HT-29 (cell line): ENCODE measurements at places on chromosomes 1 and 21. TPM values are rescaled to one million over a fixed set of nuclear protein-coding genes. Genes with fewer than 3 reads are reported as not detected.

Gene LCE1E
- total RNA-seq: 3.0 and 5.2 TPM in 2 replicates

Gene ATP5PB
- total RNA-seq: 282 and 311 TPM in 2 replicates

Gene CACNA1S
- total RNA-seq: not detected in 2 replicates

Gene RIPK4
- total RNA-seq: 54.3 and 60.9 TPM in 2 replicates

Gene TCEA3
- 2.1 and 2.3 TPM in 2 replicates for total RNA-seq

Gene KLF17
- not detected in 2 replicates for total RNA-seq

Gene TMEM9
- total RNA-seq: 140 and 141 TPM in 2 replicates

Gene ACTL8
- 0.20 and 0.55 TPM in 2 replicates for total RNA-seq

Gene LAMB3
- 109 and 120 TPM in 2 replicates for total RNA-seq

Gene METTL25B
- 30.0 and 30.3 TPM in 2 replicates for total RNA-seq

Gene TFAP2E
- total RNA-seq: 0.05 and 0.28 TPM in 2 replicates

Gene AVPR1B
- not detected in 2 replicates for total RNA-seq

Gene XCL1
- not detected in 2 replicates for total RNA-seq

Gene GOLT1A
- total RNA-seq: 10.8 and 28.7 TPM in 2 replicates

GRCh38 chr1:86150553-86151055, 6.0 kb downstream of the COL24A1 start:
- DNase-seq: no peak

GRCh38 chr1:68339505-68339904, 107.2 kb upstream of the WLS start:
- no peak for DNase-seq

GRCh38 chr1:84401156-84401555, 2.9 kb downstream of the DNASE2B start:
- DNase-seq: no peak

DNA sequence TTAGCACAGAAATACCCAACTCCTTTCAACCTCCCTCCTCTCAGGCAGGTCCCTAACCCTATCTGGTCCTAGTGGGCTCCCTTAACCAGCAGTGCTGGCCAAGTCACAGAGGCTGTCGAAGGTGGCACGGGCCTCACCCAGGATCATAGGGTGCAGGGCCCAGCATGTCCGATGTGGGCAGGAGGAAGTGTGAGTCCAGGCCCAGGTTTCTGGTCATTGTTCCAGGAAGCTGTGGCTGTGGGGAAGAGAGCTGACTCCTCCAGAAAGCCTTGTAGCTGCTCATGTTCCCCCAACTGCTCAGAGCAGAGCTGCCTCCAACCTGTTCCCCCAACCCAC, 2.4 kb downstream of the CCDC17 start:
- DNase-seq: no peak

DNA sequence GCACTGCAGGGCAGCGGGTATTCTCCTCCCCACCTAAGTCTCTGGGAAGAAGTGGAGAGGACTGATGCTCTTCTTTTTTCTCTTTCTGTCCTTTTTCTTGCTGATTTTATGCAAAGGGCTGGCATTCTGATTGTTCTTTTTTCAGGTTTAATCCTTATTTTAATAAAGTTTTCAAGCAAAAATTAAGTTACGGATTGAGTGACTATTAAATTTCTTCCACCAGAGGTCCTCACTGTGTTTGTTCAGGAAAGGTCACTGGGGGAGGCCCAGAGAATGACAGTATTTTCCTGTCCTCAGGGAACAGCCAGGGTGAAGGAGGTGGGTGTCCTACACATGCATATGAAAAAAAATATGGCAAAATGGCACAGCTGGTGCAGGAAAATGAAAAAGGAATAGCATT, 4.4 kb upstream of the ELF3 start:
- DNase-seq: peak; percentile 53

GRCh38 chr1:4853904-4854303, 199.5 kb downstream of the AJAP1 start:
- DNase-seq: no peak

DNA sequence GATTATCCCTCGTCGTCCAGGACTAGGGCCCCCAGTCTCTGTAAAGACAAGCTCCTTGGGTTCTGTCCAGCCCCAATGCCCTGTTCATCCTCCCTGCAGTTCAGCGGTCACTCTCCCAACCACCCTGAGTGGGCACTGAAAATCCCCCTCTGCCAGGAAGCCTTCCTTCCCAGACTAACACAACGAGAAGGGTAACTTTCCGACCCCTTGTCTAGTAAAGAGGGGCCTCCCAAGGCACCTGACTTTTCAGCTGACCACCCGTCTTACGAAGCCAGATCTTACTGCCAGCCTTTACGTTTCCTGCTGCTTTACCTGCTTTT, 13.4 kb downstream of the TMEM9 start:
- no peak for DNase-seq

DNA sequence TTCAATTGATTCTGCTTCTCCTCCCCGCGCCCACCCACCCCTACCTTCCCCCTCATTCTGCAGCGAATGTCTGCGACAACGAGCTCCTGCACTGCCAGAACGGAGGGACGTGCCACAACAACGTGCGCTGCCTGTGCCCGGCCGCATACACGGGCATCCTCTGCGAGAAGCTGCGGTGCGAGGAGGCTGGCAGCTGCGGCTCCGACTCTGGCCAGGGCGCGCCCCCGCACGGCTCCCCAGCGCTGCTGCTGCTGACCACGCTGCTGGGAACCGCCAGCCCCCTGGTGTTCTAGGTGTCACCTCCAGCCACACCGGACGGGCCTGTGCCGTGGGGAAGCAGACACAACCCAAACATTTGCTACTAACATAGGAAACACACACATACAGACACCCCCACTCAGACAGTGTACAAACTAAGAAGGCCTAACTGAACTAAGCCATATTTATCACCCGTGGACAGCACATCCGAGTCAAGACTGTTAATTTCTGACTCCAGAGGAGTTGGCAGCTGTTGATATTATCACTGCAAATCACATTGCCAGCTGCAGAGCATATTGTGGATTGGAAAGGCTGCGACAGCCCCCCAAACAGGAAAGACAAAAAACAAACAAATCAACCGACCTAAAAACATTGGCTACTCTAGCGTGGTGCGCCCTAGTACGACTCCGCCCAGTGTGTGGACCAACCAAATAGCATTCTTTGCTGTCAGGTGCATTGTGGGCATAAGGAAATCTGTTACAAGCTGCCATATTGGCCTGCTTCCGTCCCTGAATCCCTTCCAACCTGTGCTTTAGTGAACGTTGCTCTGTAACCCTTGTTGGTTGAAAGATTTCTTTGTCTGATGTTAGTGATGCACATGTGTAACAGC, 339.9 kb downstream of the NTNG1 start:
- DNase-seq: no peak

GRCh38 chr21:21712748-21713520, 714.7 kb downstream of the NCAM2 start:
- DNase-seq: no peak

- no peak for DNase-seq
Observed at GRCh38 chr1:7941437-7941793, 776 bp upstream of the TNFRSF9 start.

DNA sequence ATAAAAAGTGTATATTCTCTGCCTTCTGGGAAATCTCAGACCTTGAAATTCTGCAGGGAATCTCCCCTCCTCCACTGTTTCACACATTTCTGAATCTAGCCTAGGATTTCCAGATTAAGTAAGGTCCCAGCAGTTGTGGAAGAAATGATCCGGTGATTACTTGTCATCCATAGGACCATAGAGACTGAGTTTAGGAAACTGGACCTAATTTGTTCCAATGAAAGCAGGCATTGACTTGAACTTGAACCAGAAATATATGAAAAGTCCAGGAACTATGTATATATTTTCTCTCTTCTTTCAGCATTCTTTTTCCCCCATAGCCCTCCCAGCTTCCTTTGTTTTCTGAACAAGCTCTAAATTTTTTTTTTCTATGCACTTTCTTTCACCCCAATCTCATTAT, 149.5 kb upstream of the SPAG17 start:
- no peak for DNase-seq

DNA sequence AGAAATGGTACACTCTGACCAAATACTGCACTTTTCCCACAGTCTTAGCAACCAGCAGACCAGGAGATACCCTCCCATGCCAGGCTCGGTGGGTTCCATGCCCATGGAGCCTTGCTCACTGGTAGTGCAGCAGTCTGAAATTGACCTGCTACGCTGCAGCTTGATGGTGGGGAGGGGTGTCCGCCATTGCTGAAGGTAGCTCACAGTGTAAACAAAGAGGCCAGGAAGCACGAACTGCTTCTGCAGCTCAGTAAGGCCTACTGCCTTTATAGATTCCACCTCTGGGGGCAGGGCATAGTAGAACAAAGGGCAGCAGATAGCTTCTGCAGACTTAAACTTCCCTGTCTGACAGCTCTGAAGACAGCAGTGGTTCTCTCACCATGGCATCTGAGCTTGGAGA, 12.3 kb upstream of the IFI44L start:
- DNase-seq: no peak

GRCh38 chr1:65253800-65254319, 55.5 kb upstream of the DNAJC6 start:
- no peak for DNase-seq

- DNase-seq: no peak
Observed at GRCh38 chr1:160987359-160988050, 32.9 kb upstream of the ITLN2 start.

DNA sequence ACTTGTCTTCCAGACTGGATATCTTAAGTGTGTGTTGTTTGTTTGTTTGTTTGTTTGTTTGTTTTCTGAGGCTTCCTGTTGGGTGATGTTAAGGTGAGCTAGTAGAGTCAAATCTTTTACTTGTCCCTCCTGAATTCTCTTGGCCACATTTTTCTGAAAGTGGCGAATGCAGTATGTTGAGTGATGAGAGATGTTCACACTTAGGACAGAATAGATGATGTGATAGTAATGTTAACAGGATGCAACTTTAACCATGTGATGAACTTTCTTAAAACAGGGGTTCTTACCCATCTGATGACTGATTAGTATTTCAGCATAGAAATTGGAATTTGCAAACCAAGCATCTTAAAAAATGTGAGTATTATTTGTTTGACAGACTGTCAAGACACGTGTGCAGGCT, 40.2 kb downstream of the LMO4 start:
- no peak for DNase-seq

DNA sequence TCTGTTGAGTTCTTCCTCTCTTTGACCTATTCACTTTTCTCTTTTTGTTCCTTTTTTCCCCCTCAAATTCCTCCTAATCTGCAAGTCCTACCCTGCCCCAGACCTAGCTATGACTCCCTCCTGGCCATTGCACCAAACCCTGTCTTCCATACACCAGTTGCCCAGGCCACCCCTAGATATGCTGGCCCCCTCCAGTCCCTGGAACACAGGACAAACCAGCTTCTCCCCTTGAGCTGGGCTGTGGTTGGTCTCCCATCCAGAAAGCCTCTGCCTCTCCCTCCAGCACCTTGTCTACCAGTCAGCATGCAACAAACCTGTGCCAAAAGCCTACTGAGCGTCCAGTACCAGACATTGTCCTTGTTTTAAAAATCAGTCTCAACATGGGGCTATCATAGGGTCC, 59.4 kb downstream of the ELK4 start:
- DNase-seq: no peak

- DNase-seq: no peak
Observed at GRCh38 chr1:27350663-27351540, 9.1 kb downstream of the SYTL1 start.

DNA sequence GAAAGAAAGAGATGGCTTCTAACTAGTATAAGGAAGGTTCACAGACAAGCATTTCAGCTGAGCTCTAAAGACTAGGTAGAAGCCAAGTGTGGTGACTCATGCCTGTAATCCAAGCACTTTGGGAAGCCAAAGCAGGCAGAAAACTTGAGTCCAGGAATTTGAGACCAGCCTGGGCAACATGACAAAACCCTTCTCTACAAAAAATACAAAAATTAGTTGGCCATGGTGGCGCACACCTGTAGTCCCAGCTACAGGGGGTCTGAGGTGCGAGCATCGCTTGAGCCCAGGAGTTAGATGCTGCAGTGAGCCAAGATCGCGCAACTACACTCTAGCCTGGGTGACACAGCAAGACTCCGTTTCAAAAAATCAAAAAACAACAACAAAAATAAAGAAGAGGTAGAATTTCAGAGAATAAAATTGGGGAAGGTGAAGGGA, 27.8 kb downstream of the FBXO42 start:
- no peak for DNase-seq

GRCh38 chr1:3688356-3689137, 36.2 kb downstream of the TP73 start:
- no peak for DNase-seq

DNA sequence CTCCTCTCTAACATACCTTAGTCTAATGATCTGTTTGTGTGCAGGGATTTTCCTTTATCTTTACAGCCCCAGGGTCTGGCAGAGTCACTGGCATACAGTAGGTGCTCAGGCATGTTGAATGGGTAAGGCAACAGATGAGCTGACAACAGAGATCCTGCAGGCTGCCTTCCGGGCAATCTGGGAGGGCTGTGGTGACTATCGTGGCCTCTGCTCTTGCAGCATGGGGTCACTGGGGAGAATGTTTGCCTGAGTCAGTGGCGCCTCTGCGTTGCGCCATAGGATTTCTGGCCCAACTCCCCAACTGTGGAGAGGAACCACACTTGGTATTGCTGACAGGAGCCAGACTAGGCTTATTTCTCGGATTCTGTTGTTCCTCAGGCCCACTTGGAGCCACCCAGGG, 93.8 kb downstream of the LAMC2 start:
- DNase-seq: no peak

- DNase-seq: no peak
Observed at GRCh38 chr21:31837618-31838390, 35.0 kb upstream of the HUNK start.

DNA sequence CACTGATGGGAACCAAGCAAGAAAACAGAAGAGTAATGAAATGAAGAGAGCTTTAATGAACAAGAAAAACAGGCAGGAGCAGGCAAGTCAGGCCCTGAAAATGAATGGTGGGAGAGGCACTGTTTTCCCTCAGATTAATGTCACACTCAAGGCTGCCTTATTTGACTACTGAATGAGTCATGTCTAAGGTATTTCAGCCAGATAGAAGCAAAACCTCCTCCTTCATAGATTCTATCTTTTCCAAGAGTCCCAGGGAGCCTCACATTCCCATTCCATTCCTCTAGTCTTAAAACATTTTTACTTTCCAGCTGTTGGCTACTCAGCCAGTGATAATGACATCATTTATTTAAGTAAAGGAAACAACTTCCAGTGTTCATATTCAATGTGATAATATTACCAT, 228.4 kb upstream of the NRIP1 start:
- DNase-seq: peak; percentile 65

DNA sequence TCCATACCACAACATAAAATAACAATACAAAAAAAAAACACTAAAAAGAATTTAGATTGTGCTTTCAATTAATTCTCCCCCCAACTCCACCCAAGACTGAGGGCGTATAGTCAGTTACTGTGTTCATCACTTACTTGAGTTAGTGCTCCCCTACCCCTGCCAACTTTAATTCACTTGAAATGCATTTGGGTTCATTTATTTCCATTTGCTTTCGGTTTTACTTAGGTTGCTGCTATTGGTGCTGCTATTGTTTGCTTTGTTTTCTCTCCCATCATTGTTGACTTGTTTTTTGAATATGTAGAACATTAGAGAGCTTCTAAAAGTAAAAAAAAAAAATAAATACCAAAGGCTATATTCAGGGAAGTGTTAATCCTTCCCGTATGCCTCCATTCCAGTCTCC, 10.7 kb upstream of the CYYR1 start:
- no peak for DNase-seq

DNA sequence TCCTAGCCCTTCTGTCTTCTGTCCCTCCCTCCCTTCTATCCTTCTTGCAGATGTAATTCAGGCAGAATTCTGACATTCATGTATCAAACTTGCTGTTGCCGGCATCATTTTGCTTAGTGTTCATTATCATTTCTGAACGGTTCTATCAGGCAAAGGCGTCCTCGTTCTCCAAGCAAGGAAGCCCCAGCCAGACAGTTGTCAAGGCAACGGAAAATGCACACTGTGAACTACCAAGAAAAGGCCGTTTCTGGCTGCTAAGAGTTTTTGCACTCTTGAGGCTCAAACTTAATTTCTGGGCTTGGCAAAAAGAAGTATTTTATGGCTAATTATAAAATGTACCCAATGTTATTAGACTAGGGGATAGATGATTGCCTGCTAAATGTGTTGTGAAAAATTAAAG, 164.7 kb upstream of the KCNJ15 start:
- DNase-seq: no peak
